ENCODE measurements at places on chromosomes 3 and 15.

GRCh38 chr15:78421238-78421965, 16.6 kb upstream of the IREB2 start:
- DNase-seq = no peak

DNA sequence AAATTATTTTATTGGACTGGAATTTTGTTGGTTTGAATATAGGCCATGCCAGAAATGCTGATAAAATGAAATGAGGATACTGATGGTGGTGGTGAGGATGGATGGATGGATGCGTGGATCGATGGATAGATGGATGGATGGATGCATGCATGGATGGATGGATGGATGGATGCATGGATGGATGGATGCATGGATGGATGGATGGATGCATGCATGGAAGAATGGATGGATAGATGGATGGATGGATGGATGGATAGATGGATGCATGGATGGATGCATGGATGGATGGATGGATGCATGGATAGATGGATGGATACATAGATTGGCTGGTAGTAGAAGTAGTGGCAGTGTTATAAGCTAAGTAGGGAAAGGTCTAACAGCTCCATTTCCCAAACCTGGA, 40.1 kb downstream of the CPN2 start:
- no peak for DNase-seq

DNA sequence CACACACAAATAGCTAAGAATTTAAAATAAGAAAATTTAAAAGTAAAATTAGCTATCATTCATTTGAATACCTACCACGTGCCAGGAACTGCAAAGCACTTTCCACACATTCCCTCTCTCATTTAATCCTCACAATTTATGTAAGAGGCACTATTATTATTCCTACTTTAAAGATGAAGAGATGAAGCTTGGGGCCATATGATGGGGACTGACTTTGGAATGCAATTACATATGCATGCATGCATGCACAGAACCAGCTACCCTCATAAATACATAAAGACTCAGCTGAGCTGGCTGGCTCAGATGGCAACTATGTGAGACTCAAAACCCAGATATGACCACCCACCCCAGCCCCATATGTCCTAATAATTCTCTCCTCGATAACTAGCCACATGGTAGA, 31.7 kb upstream of the THUMPD3 start:
- DNase-seq = no peak

- no peak for DNase-seq
Measured at GRCh38 chr3:77539677-77540076, 499.8 kb downstream of the ROBO2 start.

DNA sequence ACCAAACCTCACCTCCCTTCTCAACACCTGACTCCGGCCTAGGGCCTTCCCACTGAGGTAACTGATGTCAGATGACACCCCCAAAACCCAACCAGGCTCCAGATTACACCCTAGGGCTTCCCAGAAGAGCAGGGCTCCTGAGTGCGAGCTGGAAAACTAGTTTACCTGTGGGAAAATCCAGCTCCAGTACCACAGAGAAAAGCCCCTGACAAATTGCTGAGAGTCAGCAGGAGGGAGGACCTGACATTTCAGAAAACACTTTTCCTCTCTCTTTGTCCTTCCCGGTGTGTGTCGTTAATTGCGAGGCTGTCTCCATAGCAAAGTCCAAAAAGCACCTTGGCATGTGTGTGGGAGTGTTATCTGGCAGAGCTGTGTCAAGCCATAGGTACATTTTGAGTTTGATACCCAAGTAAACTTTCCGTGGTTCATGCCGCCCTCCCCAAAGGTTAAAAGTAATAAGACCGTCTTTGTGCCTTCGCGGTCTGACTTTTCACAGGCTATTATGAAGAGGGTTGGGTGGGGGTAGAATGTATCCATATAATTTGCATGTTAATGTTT, 79.8 kb upstream of the FNDC3B start:
- DNase-seq = no peak

DNA sequence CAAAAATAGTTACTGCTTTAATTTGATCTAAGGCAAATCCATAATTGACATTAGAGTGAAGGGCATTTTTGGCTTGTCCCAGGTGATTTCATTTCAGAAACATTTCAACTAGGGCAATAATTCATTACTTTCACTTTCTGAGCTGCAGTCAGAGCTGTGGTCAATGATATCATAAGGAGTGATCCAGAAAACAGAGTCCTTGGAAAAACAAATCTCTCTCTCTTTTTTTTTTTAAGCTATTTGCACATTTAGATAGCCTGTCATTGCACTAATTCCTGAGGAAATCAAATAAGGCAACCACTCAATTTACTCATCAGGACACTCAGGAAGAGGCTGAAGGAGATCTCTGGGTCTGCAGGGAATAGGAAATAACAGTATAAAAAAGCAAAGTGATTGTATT, 269.5 kb upstream of the LRRC3B start:
- DNase-seq = no peak

DNA sequence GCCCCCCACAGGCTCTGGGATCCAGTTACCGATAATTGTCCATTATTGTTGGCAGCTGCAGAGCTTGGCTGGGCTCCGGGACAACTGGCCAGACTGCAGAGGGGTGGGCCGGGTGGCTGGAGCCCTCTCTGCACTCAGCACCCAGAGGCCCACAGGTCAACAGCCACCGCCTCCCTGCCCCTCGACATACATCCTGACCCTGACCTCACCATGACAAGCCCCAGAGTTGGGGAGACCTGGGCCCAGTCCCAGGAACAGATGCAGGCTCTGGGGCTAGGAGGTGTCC, 22.4 kb downstream of the PTH1R start:
- DNase-seq = no peak

GRCh38 chr15:27218426-27218825, 247.4 kb downstream of the GABRG3 start:
- no peak for DNase-seq

- no peak for DNase-seq
Measured at GRCh38 chr3:103295974-103296570, 861.3 kb downstream of the ZPLD1 start.

- DNase-seq = no peak
Measured at GRCh38 chr3:42012383-42012934, 50.6 kb upstream of the ULK4 start.

- DNase-seq = no peak
Measured at GRCh38 chr3:59862686-59863085, 812.9 kb upstream of the CFAP20DC start.

DNA sequence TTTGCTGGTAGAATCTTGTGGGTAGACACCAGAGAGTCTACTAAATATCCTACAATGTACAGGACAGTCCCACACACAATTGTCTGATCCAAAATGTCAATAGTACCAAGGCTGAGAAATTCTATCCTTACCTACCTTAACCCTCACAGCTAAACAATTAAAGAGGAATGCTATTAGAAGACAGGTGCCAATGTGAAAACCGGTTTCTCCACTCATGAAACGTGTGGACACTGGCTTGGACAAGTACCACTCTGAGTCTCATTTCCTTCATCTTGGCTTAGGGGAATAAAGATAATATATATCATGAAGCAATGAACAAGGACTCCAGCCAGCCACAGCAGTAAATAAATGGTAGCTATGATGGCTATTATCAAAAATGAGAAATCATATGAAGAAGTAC, 90.2 kb downstream of the RFTN1 start:
- DNase-seq = no peak

DNA sequence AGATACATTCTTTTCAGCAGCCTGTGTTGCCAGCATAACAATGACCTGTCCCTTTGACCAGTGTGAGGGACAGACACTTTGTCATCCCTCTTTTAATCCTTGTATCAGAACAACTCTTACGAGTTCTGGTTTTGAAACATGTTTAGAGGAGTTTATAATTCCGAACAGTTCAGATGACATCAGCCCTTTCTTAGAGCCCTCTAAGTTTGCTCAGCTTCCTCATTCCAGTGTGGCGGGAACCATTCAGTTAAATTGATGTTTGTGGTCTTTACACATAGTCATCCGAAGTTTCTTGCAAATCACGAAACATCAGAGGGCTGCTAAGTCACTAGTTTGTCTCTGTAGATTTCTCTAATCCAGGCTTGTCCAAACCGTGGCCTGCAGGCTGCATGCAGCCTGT, 102.5 kb downstream of the AKAP13 start:
- no peak for DNase-seq

GRCh38 chr3:71581457-71582035, 2.0 kb downstream of the FOXP1 start:
- no peak for DNase-seq

DNA sequence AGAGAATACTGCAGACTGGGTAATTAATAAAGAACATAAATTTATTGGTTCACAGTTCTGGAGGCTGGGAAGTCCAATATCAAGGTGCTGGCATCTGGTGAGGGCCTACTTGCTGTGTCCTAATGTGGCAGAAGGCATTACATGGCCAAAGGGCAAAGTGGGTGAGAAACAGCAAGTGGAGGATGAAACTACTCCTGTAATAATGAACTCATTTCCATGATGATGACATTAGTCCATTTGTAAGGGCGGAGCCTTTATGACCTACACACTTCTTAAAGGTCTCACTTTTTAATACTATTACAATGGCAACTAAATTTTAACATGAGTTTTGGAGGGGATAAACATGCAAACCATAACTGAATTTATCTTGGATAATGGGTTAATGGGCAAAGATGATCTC, 139.6 kb upstream of the SGO1 start:
- no peak for DNase-seq

DNA sequence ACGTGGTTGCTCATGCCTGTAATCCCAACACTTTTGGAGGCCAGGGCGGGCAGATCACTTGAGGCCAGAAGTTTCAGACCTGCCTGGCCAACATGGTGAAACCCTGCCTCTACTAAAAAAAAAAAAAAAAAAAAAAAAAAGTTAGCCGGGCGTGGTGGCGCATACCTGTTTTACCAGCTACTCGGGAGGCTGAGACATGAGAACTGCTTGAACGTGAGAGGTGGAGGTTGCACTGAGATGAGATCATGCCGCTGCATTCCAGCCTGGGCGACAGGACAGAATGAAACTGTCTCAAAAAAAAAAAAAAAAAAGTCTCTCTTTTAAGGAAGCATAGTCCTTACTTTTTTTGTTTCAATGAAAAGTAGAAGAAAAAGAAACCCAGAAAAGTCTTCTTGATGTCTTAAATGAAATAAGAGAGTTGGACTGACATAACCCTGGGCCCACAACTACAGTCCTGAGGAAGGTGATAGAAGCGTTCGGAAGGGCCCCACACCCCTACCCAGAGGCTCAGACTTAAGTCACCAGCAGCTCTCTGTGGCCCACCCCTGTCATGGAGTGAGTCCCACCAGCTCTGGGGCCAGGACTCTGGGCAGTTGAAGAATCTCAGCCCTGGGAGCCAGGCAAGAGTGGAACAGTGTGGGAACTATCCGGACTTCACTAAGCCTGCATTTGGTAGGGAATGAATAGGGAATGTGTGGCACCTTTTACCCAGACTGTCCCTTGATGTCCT, 2.6 kb downstream of the NME9 start:
- DNase-seq = no peak

- no peak for DNase-seq
Measured at GRCh38 chr15:78841891-78842290, 30.6 kb upstream of the ADAMTS7 start.

DNA sequence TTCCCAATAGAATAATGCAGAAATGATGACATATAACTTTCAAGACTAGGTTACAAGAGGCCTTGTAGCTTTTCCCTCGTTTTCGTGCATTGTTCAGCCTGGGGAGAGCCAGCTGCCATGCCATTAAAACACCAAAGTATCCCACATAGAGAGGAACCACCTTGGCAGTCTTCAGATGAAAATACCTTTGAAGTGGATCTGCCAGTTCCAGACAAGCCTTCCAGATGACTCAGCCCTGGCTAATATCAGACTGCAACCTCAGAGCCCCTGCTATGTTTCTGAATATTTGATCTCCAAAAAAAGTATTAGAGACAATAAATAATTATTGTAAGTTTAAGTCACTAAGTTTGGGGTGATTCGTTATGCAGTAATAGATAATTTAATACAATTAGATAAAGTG, 294.3 kb upstream of the GBE1 start:
- no peak for DNase-seq

- no peak for DNase-seq
Measured at GRCh38 chr3:58608648-58609047, 31.5 kb upstream of the FAM107A start.

GRCh38 chr15:93044301-93045190, 44.5 kb downstream of the RGMA start:
- DNase-seq = no peak

- no peak for DNase-seq
Measured at GRCh38 chr3:127339928-127340861, 52.3 kb upstream of the PRR20G start.

DNA sequence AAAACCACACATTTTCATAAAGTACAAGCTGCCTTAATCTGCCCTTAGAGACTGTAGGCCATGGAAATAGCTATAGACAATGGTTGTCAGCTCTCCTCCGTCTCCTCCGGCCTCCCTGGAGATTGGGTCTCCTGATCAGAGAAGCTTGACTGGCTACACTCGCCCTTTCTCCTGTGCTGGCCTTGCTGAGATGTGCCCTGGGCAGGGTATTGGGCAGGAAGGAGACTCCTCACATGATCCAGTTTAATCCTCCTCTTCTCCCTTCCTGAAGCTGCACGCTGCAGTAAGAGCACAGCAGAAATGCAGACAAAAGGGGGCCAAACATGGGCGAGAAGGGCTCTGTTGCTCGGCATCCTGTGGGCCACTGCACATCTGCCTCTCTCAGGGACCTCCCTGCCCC, at the start of gene SLC24A5:
Gene SLC24A5, plus strand, starts transcription at position 246 of the 400 bp plus-strand sequence. Its CDS starts 55 bp downstream, at position 301.
- DNase-seq = no peak

DNA sequence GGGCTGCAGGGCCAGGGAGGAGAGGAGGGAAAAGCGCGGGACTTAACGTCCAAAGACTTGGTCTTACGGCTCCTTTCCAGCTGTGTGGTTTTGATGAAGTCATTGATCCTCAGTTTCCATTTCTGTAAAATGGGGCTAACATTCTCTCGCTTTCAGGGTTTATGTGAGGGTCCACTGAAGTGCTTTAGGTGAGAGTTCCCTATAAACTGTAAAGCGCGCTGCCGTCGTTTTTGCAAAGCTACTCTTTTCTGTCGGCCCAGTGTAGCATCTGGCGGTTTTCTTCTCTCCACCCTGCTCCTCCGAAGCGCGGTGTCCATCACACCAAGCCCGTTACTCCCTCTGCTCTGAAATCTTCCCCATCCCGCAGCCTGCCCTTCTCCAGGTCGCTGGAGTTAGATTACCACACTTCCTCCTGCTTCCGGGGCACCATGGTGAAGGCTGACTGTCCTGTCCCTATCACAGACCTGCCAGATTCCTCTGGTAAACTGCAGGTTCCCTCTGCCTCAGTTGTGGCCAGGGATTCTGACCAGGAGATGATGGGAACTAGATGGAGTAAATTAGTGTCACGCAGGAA, 702 bp upstream of the DNAJC17 start:
- DNase-seq = no peak

- no peak for DNase-seq
Measured at GRCh38 chr3:71062037-71062932, 521.2 kb downstream of the FOXP1 start.

- DNase-seq = no peak
Measured at GRCh38 chr3:39937315-39937714, 127.9 kb downstream of the MYRIP start.

- no peak for DNase-seq
Measured at GRCh38 chr15:80288131-80288530, 36.1 kb upstream of the CTXND1 start.
